ENCODE measurements at places on chromosomes 1 and 21.
A peak's percentile ranks its signal among the peaks of the same experiment; 100 is the strongest.

- DNase-seq: no peak
Observed at GRCh38 chr1:18693256-18694098, 62.8 kb downstream of the PAX7 start.

- no peak for DNase-seq
Observed at GRCh38 chr1:205578780-205579571, 52.8 kb downstream of the ELK4 start.

- peak; percentile 35 for DNase-seq
Observed at GRCh38 chr1:165376811-165377311, 20.3 kb upstream of the LMX1A start.

DNA sequence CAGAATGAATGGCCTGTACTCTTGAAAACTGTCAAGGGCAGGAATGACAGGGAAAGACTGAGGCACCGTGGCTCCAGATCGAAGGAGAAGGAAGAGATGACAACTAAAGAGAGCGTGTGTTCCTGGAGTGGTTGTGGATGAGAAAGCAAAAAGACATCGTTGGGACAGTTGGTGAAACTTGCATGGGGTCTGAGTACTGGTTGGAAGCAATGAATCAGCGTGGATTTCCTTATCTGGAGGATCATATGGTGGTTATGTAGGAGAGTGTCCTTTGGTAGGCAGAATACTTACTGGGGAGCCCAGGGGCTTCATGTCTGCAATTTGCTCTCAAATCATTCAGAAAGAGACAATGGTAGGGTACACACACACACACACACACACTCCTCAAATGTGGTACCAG, 13.9 kb downstream of the LEMD1 start:
- no peak for DNase-seq

- DNase-seq: no peak
Observed at GRCh38 chr1:220307607-220308006, 35.4 kb upstream of the RAB3GAP2 start.

DNA sequence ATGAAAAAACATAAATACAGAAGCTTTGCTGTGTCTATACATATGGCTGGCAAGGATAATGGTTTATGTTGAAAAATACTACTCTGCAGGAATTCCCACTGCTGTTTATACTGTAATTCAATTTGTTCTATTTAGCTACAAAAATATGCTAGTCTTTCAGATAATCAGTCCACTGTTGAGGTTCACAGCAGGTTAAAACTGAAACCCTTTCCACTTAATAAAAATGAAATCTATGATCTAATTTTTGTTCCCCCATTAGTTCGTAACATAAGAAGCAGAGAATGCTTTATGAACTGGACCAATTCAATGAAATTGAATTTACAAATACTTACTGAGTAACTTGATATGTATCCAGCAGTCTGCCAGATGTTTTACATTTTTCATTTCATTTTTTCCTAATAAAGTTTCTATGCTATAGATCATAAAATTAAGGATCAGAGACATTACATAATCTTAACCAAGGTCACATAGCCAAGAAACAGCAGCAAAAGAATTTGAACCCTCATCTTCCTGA, 360.1 kb upstream of the BEND5 start:
- DNase-seq: no peak

DNA sequence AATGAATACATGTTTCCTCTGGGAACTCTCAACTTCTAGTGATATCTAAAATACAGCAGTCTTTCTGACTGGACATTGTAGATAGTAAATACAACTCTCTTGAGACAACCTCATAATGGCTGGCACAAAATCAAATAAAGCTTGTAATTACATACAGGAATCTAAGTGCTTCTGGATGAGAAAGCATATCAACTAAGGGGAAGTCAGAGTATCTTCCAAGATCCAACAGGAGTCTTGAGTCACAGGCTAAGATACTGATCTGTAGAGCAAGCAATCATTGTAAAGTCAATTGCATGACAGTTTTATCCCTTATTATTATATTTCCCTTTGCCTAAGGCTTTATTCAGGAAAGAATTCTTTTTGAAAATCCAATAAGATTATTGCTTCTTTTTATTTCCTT, 249.9 kb downstream of the LRRIQ3 start:
- peak; percentile 42 for DNase-seq

DNA sequence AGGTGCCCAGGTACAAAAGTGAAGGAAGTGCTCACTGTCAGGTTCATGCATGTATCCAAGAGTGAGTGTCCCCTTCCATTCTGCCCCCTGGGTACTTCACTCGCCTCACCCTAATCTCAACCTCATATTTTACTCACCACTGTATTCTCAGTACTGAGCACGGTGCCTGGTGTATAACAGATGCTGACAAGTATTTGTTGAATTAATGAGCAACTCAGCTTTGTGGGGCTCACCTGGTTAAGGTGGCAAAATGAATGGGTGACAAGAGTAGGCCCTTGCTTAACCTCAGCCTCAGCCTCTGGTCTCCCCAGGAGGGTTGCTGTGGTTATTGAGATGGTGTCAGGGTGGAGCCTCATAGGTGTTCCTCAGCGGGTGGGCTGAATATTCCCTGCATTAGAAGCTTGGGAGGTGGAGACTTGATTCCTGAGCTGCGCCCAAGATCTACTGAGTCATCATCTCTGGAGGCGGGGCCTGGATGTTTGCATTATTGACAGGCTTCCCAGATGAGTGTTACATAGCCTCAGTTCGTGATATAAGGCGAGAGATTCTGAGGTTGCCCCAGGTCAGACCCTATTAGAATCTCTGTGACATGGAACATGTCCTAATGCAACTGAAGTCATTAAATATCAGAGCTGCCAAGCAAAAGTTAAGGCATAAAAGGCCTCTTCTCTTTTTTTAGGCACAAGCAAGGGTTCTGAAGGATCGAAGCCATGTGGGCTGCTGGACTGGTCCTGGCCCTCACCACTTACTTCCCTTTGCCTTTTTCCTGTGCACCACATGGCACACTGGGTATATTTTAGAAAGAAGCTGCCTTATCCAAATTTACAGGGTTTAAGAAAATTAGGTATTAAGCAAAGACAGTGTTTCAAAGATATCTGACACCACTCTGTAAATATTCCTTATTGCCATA, 39.2 kb downstream of the SYT6 start:
- no peak for DNase-seq

- no peak for DNase-seq
Observed at GRCh38 chr1:89615676-89616598, 17.0 kb upstream of the LRRC8C start.

- no peak for DNase-seq
Observed at GRCh38 chr1:58431901-58432620, 114.5 kb downstream of the OMA1 start.

GRCh38 chr1:155834296-155834926, 22.6 kb downstream of the GON4L start:
- DNase-seq: peak; percentile 13

DNA sequence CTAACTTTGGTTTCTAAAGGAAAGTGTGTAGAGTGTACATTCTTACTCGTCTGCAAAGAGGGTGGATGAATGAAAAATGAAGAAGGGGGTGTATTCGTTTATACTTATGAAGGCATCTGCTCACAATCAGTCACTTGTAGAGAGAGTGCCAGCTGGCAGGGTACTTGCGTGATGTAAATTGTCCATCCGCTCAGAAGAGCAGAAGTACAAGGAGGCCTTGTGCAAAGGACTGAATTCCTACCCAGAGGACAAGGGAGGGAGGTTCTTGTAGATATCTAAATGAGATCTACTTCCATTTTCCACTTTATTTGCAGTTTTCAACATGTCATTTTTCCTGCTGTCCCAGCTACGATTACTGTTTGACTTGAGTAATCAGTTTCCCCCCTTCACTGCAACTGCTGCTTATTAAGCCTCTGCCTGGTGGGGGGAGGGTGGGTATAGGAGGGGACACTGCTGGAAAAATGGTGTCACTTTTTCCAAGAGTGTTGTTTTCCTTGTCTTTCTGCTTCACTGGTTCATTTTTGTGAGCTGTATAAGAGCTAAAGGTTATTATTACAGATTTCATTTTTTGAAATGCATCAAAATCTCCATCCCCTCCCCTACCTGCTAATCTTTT, 67.3 kb downstream of the LAMC1 start:
- no peak for DNase-seq

DNA sequence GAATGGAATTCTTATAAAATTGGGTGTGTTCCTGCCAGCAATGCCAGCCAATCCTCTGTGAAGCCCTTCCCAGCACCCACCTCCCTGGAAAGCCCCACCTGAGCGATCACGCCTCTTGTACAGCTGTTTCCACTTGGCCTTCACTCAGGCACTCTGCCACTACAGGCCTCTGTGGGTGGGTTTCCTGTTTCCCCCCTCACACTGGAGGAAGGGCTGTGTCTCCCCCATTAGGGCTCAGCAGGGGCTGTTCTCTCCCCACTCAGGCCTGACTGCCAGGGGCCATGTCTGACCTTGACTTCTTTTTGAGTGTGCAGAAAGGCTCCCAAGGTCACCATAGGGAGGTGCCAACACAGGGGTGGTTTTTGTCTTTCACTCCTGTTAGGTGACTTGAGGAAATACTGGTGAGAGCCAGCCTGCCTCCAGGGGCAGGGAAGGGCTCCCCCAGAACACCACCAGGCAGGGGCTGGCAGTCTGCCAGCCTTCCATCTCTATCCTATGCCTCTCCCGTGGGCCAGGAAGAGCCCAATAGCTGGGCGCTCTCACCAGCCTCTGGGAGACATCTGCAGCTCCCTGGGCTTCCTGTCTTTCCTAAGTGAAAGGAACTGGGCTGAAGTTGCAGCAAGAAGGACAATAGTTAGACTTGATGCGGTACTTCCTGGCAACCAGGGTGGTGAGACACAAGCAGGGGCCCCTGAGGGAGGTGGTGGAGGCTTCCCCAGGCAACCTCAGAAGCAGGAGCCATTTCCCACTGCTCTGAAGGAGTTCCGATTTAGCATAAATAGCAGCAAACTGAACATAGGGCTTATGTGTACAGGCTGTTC, 49.1 kb downstream of the ELK4 start:
- DNase-seq: no peak

DNA sequence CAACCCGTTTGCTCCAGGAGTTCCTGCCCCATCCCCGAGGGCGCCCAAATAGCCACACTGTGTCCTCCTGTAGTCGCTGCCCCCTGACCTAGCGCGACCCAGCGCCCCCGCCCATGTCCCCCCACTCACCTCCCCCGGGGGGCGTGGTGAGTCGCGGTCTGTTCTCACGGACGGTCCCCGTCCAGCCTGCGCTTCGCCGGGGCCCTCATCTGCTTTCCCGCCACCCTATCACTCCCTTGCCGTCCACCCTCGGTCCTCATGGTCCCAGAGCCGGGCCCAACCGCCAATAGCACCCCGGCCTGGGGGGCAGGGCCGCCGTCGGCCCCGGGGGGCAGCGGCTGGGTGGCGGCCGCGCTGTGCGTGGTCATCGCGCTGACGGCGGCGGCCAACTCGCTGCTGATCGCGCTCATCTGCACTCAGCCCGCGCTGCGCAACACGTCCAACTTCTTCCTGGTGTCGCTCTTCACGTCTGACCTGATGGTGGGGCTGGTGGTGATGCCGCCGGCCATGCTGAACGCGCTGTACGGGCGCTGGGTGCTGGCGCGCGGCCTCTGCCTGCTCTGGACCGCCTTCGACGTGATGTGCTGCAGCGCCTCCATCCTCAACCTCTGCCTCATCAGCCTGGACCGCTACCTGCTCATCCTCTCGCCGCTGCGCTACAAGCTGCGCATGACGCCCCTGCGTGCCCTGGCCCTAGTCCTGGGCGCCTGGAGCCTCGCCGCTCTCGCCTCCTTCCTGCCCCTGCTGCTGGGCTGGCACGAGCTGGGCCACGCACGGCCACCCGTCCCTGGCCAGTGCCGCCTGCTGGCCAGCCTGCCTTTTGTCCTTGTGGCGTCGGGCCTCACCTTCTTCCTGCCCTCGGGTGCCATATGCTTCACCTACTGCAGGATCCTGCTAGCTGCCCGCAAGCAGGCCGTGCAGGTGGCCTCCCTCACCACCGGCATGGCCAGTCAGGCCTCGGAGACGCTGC, 1.1 kb downstream of the HTR6 start:
- DNase-seq: no peak

- DNase-seq: peak; percentile 92
Observed at GRCh38 chr1:110003747-110004428, 19.3 kb downstream of the AHCYL1 start.

GRCh38 chr1:243980471-243980870, 70.6 kb upstream of the ZBTB18 start:
- DNase-seq: no peak

GRCh38 chr1:103948526-103948925, 198.8 kb downstream of the AMY1C start:
- DNase-seq: no peak

DNA sequence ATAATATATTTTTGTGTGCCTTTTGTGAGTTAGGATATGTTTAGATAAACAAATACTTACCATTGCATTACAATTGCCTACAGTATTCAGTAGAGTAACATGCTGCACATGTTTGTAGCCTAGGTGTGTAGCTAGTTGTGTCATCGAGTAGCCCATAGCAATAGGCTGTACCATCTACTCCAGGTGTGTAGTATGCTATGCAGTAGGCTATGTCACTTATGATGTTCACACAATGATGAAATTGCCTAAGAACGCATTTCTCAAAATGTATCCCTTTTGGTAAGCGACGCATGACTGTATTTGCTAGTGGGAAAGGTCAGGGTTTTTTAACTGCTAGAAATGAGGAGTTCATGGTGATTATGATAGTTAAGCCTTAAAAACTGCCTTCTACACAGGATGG, 30.0 kb upstream of the B3GALT5 start:
- DNase-seq: no peak

- DNase-seq: no peak
Observed at GRCh38 chr1:212967801-212968200, 17.5 kb downstream of the VASH2 start.

GRCh38 chr1:60049188-60049587, 24.4 kb downstream of the C1orf87 start:
- DNase-seq: no peak

GRCh38 chr1:16095447-16095846, 22.0 kb upstream of the FAM131C start:
- no peak for DNase-seq

DNA sequence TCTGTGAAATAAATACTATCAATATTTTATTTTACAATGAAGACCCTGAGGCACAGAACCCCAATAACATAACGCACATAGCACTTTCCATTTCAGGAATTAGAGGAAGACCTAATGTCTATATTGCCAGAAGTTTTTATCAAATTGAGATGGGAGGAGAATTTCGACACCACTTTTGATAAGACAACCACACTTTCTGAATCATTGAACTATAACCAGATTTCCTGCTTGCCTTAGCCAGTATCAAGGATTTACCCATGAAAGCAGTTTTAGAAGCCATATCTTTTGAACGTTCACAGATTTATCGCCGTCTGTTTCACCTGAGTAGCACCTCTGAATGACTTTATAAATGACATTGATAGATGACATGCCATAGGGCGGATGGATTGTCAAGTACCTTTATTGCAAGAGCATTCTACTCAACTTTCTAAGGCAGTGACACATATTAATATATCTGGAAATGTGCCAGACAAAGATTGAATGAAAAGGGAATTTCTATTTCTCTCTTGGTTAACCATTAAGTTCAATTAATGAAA, 768.4 kb downstream of the LTN1 start:
- no peak for DNase-seq

Measured in GM04504 (cell line).